ENCODE measurements at places on chromosomes 5 and 9.

GRCh38 chr5:143445776-143446175 lies 42.3 kb upstream of the NR3C1 start:
- no peak for DNase-seq
- no peaks in the 10 kb centered on the region for H3K4me1 ChIP-seq
- no peaks in the 10 kb centered on the region for H3K36me3 ChIP-seq

- no peaks in the 10 kb centered on the region for H3K4me1 ChIP-seq
- no peaks in the 10 kb centered on the region for H3K27me3 ChIP-seq
- H3K4me3 ChIP-seq, result no peak overlapping the region
- no peak overlapping the region for H3K27ac ChIP-seq
- DNase-seq, result no peak
- H3K36me3 ChIP-seq, result no peaks in the 10 kb centered on the region
These were observed 429.8 kb downstream of the SPATA31D1 start for GRCh38 chr9:82418334-82418733.

DNA sequence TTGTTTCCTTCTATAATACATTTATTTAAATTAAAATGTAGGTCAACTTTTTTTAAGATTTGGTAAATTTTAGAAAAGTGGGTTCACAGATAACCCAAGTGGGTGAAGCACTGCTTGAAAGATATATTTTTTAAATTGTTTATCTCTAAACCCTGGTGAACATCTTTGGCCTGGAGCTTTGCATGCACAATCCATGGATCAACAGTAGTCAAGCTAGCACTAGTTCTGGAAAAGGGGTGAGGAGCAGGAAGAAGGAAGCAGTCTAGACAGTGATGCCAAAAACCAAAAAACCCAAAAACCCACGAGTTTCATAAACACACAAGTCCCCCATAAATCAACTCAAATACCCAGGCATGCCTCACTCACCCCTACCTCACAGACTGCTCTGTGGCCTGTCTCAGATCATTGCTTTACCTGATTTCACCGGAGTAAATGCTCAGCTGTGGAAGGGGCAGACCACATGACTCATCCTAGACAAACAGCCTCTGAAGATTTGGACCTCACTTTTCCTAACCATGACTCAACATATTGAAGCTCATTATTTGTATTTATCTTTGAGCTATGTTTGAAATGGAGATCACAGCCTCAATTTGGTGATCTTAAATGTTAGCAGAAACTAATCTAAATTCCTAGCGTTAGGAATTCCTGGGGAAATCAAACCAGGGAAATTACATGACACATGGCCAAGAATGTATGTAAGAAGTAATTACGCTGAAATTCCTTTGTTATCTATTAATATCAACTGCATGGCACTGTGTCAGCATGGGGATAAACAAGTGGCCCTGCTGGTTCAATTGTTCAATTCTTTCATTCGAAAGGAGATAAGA lies 149.6 kb downstream of the ZNF608 start:
- peak overlapping the region; percentile 83 for H3K27ac ChIP-seq
- DNase-seq, result no peak
- H3K36me3 ChIP-seq, result no peaks in the 10 kb centered on the region
- peaks cover 23% of the 10 kb centered on the region for H3K4me1 ChIP-seq
- no peak overlapping the region for H3K4me3 ChIP-seq
- no peaks in the 10 kb centered on the region for H3K27me3 ChIP-seq

GRCh38 chr9:100938507-100938906 lies 90.0 kb upstream of the PLPPR1 start:
- H3K27me3 ChIP-seq, result no peaks in the 10 kb centered on the region
- no peaks in the 10 kb centered on the region for H3K36me3 ChIP-seq

- no peak for DNase-seq
- no peak overlapping the region for H3K4me3 ChIP-seq
- H3K27ac ChIP-seq, result no peak overlapping the region
- H3K36me3 ChIP-seq, result no peaks in the 10 kb centered on the region
These were observed 46.3 kb downstream of the FSTL4 start for GRCh38 chr5:133565993-133566392.

GRCh38 chr5:178677429-178677828 lies 50.6 kb upstream of the CLK4 start:
- no peak overlapping the region for H3K4me3 ChIP-seq

DNA sequence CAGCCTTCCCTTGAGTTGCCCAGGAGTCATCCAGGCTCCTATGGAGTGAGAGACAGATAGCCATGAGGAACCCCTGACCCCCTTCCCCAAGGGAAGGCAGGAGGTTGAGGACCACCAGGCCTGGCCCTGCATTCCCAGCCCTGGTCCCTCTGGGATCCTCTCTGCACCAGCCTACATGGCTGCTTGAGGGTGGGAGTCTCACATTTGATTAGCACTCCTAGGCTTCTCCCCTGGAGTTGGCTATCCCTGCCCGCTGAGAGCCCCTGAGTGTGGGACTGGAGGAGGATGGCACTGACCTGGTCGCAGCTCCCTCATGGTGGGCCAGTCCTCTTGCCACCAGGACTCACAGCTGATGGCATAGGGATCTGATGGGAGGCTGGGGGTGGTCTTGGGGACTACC lies 46.7 kb downstream of the SAR1B start:
- H3K27me3 ChIP-seq, result no peaks in the 10 kb centered on the region
- no peak overlapping the region for H3K27ac ChIP-seq
- H3K36me3 ChIP-seq, result no peaks in the 10 kb centered on the region
- H3K4me1 ChIP-seq, result no peaks in the 10 kb centered on the region
- no peak overlapping the region for H3K4me3 ChIP-seq

GRCh38 chr5:133232011-133232410 lies 180.2 kb downstream of the HSPA4 start:
- no peaks in the 10 kb centered on the region for H3K27me3 ChIP-seq
- no peak for DNase-seq
- no peaks in the 10 kb centered on the region for H3K4me1 ChIP-seq
- H3K27ac ChIP-seq, result no peak overlapping the region

DNA sequence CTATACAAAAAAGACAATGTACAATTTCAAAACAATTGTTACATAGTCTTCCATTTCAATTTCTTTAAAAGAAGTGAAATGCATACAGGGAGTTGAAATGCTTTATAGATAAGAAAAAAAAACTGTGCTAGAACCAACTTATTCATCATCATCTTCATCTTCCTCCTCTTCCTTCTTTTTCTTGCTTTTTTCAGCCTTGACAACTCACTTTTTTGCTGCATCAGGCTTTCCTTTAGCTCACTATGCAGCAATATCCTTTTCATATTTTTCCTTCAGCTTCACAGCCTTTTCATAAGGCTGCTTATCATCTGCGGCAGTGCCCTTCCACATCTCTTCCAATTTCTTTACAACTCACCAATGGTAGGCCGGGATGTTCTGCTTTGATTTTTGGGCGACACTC lies 4.4 kb downstream of the LHFPL2 start:
- H3K4me1 ChIP-seq, result peaks cover 28% of the 10 kb centered on the region
- no peaks in the 10 kb centered on the region for H3K36me3 ChIP-seq
- no peaks in the 10 kb centered on the region for H3K27me3 ChIP-seq
- peak overlapping the region; percentile 82 for H3K27ac ChIP-seq

GRCh38 chr9:83238871-83239640 lies 176.1 kb upstream of the RASEF start:
- no peak overlapping the region for H3K4me3 ChIP-seq
- no peaks in the 10 kb centered on the region for H3K27me3 ChIP-seq
- no peaks in the 10 kb centered on the region for H3K4me1 ChIP-seq

DNA sequence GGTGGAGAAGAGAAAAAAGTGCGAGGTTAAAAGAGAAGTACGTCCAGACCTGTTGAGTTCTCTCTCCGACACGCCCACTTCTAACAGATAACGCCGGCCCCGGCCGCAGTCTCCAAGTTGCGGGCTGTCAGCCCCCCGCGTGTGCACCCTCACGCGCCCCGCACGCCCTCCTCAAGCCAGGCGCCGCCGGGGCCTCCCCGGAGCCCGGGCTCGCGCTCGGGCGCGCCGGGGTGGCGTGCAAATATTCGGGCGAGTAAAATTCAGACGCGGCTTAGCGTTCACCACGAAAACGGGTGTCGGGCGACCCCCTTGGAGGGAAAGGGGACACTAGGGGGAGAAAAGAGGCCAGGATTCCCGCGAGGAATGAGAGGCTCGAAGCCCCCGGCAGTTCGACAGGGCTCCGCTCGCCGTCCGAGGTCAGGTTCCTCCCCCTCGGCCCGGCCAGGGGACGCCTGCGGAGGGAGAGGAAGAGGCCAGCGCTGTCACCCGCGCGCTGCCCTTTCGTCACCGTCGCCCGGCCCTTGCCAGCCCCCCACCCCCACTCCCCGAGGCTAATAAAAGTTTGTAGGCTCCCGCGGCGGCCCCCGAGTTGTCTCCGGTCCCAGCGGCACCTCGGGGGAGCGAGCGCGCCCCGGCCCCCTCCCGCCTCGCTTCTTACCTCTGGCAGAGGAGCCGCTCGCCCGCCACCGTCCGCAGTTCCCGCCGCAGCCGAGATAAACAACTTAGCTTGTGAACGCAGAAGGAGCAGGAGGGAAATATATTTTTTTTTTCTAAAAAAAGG lies 743 bp downstream of the NR3C1 start:
- peaks cover 5% of the 10 kb centered on the region for H3K4me1 ChIP-seq
- no peaks in the 10 kb centered on the region for H3K36me3 ChIP-seq
- peak; percentile 32 for DNase-seq

- no peak overlapping the region for H3K4me3 ChIP-seq
- H3K27me3 ChIP-seq, result no peaks in the 10 kb centered on the region
- H3K4me1 ChIP-seq, result peaks cover 4% of the 10 kb centered on the region
- no peaks in the 10 kb centered on the region for H3K36me3 ChIP-seq
- no peak overlapping the region for H3K27ac ChIP-seq
- no peak for DNase-seq
These were observed 47.4 kb upstream of the SHC3 start for GRCh38 chr9:89225991-89226471.

DNA sequence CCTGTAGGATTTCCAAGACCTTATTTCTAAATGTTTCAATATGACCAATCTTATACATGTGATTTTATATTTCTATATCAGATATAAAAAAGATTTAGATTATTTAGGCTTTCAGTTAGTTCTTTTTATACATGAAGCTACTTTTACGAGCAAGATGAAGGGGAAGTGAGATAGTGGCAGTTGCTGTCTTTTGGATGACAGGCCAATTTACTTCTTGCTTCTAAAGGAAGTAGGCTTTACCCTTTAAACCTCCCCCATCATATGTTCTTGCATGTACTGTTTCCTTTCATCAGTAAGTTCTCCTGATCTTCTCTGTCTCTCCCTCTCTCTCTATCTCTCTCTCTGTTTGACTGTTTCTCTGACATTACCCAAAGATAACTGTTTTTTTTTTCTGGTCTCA lies 4.0 kb upstream of the TYRP1 start:
- no peaks in the 10 kb centered on the region for H3K36me3 ChIP-seq
- DNase-seq, result no peak
- no peak overlapping the region for H3K27ac ChIP-seq
- peaks cover 3% of the 10 kb centered on the region for H3K4me1 ChIP-seq
- no peak overlapping the region for H3K4me3 ChIP-seq

DNA sequence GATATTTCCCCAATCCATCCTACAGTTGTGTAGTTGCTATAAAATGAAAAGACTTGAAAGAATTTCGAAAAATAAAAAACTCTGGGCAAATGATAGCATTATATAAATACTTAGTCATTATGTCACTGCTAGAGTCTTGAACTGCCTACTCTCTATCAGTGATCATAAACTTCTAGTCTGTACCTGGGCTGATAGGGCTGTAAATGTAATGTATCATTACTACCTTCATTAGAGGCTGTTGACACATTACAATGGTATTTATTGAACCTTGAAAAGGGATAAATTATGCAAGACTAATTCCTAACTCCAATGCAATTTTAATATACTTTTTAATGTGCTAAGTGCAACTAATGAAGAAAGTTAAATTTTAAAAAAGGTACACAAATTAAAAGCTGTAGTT lies 214.1 kb upstream of the EFNA5 start:
- H3K27ac ChIP-seq, result no peak overlapping the region
- H3K4me1 ChIP-seq, result no peaks in the 10 kb centered on the region
- no peaks in the 10 kb centered on the region for H3K27me3 ChIP-seq
- H3K4me3 ChIP-seq, result no peak overlapping the region
- H3K36me3 ChIP-seq, result peaks cover 2% of the 10 kb centered on the region
- DNase-seq, result no peak

- peaks cover 7% of the 10 kb centered on the region for H3K36me3 ChIP-seq
- no peaks in the 10 kb centered on the region for H3K27me3 ChIP-seq
- no peak overlapping the region for H3K27ac ChIP-seq
- H3K4me3 ChIP-seq, result no peak overlapping the region
- H3K4me1 ChIP-seq, result peaks cover 15% of the 10 kb centered on the region
These were observed 127.6 kb downstream of the SLIT3 start for GRCh38 chr5:169173372-169173771.

GRCh38 chr9:69601698-69602097 lies 70.5 kb downstream of the APBA1 start:
- no peaks in the 10 kb centered on the region for H3K36me3 ChIP-seq
- H3K27me3 ChIP-seq, result no peaks in the 10 kb centered on the region
- no peak overlapping the region for H3K27ac ChIP-seq

- no peaks in the 10 kb centered on the region for H3K27me3 ChIP-seq
- no peak overlapping the region for H3K27ac ChIP-seq
- no peak overlapping the region for H3K4me3 ChIP-seq
- DNase-seq, result no peak
- no peaks in the 10 kb centered on the region for H3K36me3 ChIP-seq
- H3K4me1 ChIP-seq, result peaks cover 3% of the 10 kb centered on the region
These were observed 16.4 kb downstream of the NNT start for GRCh38 chr5:43619380-43619779.

GRCh38 chr5:143052967-143053682 lies 282.9 kb downstream of the ARHGAP26 start:
- DNase-seq, result no peak
- H3K27ac ChIP-seq, result no peak overlapping the region
- no peaks in the 10 kb centered on the region for H3K36me3 ChIP-seq
- H3K27me3 ChIP-seq, result no peaks in the 10 kb centered on the region
- peaks cover 5% of the 10 kb centered on the region for H3K4me1 ChIP-seq
- H3K4me3 ChIP-seq, result no peak overlapping the region

DNA sequence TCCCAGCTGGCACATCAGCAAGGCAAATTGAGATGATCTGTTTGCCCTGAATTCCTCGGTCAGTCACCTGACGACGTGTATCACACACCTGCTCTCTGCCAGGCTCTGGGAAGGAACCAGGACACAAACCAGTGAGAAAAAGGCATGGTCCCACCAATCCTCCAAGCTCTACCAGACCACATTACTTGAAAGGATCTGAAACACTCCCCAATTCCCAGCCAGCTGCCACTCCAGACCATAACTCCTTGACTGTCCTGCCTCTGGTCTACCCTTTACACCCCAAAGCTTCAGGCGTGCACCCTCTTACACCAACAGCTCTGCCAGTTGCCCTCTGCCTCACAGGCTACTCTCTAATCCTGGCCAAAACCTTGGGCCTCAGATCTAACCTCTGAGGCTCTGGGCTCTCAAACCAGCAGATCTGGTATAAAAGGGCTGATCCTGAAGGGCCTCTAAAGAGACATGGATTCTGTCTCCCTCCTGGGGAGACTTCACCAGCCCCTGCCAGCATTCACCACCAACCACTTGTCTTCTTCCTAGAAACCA lies 6.8 kb downstream of the MGAT1 start:
- H3K27me3 ChIP-seq, result no peaks in the 10 kb centered on the region
- no peak for DNase-seq
- no peak overlapping the region for H3K4me3 ChIP-seq
- peaks cover 29% of the 10 kb centered on the region for H3K4me1 ChIP-seq
- no peak overlapping the region for H3K27ac ChIP-seq

DNA sequence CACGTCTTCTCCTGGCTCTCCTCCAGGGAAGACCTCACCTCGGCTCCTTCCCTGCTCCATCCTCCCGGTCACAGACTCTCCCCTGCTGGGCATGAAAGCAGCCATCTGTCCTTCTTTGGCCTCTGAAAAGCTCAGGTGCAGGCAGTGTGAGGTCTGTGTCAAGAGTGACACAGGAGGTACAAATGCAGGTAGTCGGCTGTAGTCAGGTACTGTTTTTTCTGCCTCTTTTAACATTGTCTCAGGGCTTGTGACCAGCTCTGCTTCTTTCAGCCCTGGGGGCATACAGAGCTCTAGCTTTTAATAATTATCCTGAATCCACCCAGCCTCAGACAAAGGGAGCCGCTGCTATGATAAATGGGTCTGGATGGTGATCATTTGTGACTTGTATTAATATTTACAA lies 46.4 kb downstream of the C5orf15 start:
- H3K36me3 ChIP-seq, result no peaks in the 10 kb centered on the region
- no peaks in the 10 kb centered on the region for H3K27me3 ChIP-seq
- H3K27ac ChIP-seq, result no peak overlapping the region
- no peak overlapping the region for H3K4me3 ChIP-seq

Measured in trophoblast cell (in vitro differentiated cells and primary cell).